ENCODE measurements at places on chromosomes 3 and 15.

GRCh38 chr3:94121161-94121560 lies 58.3 kb downstream of the NSUN3 start:
- no peak for DNase-seq

DNA sequence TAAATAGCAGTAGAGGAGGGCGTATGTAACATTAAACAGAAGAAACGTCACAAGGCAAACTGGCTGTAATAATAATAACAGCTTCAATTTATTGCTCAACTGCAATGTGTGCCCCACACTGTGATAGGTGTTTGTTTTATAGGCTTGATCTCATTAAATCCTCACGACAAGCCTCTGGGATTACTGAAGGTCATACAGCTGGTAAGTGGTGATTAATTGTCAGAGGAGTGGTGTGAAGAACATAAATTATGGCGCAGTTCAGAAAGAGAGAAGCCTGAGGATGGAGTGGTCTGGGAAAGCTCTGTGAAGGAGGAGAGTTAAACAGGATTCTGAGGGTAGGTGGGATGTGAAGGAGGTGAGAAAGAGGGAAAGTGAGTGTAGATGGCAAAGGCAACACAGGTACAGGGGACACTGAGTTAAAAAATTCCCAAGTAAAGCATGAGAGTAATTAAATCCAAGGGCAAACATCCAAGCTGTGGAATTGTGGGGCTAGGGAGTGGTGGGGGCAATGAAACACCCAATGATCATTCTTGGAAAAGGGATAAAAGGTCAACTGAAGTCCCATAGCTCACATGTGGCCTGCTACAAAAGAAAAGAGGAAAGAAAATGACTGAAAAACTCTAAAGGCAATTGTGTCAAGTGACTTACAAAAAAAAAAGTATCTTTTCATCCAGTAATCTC lies 16.5 kb upstream of the GLCE start:
- no peak for DNase-seq

DNA sequence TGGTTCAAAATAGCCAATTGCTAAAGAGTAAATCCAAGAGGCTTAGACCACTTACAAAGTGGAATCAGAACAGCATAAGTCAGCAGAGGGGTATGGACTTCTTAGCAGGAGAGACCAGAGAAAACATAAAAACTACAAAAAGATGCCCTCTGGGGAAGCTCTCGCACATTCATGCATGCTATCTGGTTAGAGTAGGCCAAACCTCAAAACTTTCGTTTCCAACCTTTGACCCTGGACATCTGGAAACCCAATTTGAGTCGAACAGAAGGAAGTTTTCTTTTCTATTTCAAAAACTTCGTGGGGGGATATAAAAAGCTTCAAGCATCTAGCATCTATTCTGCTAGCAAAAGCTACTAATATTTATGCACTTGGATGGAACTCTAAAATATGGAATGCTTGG lies 523.9 kb upstream of the AGTR1 start:
- DNase-seq = no peak

DNA sequence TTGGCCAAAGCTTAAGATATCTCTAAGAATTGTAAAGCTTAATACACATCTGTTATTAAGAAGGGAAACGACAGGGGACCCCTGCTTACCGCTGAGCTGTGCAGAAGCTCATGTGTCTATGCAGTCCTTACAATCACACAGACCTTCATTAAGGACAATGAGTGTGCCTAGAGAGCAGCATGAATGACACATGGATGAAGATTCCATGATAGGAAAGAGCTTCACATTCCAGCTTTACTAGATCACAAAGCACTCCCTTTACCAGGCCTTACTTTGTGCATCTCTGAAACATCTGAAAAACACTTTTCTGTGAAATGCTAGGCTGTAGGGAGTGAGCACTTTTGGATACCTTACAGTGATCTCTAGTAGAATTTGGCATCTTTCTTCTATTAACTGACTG lies 32.0 kb downstream of the RNF168 start:
- DNase-seq = no peak

- DNase-seq = no peak
Measured at GRCh38 chr15:47897525-47897924, 180.2 kb downstream of the SEMA6D start.

DNA sequence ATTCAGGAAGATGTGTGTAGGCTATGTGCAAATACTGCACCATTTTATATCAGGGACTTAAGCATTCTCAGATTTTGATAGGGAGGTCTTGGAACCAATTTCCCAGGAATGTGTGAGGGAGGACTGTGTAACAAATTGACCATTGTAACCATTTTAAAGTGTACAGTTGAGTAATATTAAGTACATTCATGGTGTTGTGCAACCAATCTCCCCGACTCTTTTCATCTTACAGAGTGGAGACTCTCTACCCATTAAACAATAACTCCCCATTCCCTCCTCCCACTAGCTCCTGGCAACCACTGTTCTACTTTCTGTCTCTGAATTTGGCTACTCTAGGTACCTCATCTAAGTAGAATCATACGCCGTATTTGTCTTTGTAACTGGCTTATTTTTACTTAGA lies 5.1 kb downstream of the RCN2 start:
- DNase-seq = no peak

DNA sequence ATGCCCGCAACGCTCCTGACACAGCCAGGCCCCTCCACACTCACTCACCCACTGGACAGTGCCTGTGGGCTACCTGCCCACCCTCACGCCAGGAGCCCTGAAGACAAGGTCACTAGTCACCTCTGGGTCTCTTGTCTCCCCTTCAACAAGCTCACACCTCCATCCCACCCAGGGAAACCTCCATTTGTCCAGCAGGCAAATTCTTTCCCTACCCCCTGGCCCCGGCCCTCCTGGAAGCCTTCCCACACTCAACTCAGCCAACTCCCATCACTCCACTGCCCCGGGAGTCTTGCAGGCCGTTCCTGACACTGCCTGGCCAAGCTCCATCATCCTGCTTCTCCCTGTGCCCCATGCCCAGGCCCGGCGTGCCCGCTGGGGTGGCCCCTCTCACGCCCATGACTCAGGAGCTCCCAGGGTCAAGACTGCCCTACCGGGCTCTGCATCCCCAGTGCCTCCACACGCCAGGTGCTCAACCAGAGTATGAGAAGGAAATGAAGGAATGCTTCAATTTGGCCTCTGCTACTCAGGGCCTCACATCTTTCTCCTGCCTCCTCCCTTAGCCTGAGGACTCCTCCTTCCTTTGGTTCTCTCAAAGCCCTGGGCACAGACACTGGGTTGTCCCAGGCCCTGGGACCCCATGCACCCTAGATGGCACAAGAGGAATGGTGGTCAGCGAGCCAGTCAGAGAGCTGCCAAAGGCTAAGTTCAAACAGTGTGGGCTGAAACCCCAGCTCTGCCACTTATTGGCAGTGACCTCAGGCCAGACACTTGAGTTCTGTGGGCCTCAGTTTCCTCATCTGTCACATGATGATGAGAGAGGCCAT lies 88.6 kb downstream of the SEC22A start:
- no peak for DNase-seq

DNA sequence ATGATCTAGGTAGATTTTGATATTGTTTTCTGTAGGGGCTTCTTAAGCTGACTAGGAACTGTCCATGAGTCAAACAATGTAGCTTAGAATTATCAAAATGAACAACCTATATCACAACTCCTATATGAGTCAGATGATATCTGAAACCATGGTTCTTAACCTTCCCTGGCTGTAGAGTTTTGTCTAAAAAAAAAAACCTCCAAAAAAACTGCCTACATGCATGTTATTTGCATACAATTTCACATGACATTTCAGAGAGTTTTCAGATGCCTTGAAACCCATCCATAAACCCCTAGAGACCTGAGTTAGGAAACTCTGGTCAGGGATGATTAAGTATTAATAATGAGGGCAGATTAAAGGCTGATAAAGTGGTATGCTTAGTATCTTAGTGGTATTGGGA lies 157.0 kb downstream of the CHST2 start:
- DNase-seq = no peak

- DNase-seq = no peak
Measured at GRCh38 chr3:32186876-32187275, 51.6 kb upstream of the CMTM8 start.

- DNase-seq = no peak
Measured at GRCh38 chr3:47711596-47711995, 70.1 kb downstream of the SMARCC1 start.

- no peak for DNase-seq
Measured at GRCh38 chr3:111691293-111691909, 96.3 kb upstream of the ZBED2 start.

DNA sequence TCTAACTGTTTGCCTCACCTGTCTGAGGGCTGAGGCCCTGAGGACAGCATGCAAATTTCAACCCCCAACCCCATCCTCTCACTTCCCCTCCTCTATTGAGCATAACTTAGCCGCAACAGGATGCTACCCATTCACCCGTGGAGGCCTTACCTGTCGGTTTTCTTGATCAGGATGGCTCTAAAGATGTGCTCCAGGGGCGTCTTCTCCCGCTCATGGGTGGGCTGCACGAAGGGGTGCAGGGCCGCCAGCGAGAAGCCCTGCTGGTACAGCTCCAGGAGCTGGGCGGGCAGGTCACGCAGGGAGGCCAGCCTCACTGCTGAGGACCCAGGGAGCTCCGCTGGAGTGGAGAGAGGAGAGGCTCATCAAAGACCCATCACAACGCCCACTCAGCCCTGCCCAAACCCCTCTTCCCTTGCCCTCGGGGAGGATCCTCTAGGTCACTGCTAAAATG lies 79.8 kb downstream of the RFTN1 start:
- no peak for DNase-seq

- DNase-seq = no peak
Measured at GRCh38 chr3:43755516-43756200, 64.9 kb downstream of the ABHD5 start.

DNA sequence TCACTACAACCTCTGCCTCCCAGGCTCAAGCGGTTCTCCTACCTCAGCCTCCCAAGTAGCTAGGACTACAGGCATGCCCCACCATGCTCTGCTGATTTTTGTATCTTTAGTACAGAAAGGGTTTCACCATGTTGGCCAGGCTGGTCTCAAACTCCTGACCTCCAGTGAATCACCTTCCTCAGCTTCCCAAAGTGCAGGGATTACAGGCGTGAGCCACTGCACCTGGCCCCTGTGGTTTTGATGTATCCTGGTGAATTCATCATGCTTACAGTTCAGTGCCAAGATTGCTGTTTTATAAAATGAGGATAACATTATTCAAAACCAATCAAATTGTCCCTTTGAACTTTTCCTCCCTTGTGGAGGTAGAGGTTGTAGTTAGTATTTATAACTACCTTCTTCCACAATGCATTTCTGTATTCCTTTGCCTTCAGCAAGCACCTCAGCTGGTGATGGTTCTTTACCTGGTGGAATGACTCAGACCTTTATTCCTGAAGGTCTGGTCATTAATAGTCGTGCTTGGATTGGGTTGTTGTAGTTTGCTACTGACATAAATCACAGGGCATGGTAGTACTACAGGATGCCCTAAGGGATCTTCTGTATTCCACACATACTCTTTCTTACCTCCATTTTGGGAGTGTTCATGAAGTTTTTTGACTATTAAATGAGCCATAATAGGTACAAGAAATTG lies 76.9 kb downstream of the UBP1 start:
- DNase-seq = no peak

GRCh38 chr3:141382571-141382970 lies 14.3 kb downstream of the ZBTB38 start:
- DNase-seq = no peak

DNA sequence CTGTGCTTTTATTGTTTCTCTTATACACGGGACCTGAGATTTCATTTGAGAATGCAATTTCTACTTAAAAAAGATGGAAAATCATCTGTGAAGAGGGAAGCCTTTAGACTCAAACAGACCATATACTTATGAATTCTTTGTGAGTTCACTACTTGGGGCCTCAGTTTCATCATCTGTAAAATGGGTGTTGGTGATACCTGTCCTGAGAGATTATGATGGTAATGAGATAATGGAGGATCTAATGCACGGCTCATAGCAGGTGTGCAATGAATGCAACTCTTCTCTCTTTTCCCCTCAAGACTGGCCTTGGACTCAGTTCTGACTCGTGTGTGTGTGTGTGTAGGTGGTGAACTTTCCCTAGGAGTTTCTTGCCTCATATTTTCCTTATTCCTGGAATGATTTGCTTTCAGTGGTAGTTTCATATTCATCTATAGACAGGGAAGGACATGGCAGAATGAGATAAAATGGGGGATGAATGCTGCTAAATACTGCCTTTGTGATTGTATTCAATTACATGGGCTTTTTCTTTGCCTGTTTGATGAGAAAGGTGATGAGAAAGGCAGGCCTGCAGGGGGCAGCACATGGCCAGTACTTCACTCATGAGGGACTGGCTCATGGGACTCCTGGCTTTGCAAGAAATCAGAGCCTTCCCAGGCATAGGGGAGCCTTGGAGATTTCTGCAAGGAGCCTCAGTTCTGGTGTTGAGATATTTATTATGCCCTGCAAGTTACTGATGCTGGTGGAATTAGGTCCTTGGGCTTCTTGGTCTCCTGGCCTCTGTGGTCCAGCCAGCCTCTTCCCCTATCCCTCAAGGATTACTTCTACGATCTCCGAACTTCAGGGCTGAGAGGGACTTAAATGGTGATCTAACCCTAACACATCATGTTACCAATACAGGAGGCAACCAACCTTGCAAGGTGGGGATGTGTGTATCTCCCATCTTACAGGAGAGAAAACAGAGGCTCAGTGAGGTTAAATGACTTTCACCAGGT lies 70.7 kb downstream of the RPLP1 start:
- peak; percentile 77 for DNase-seq

GRCh38 chr3:34678575-34678974 lies 880.1 kb downstream of the PDCD6IP start:
- no peak for DNase-seq

- DNase-seq = no peak
Measured at GRCh38 chr3:105837143-105837740, 31.6 kb downstream of the CBLB start.

DNA sequence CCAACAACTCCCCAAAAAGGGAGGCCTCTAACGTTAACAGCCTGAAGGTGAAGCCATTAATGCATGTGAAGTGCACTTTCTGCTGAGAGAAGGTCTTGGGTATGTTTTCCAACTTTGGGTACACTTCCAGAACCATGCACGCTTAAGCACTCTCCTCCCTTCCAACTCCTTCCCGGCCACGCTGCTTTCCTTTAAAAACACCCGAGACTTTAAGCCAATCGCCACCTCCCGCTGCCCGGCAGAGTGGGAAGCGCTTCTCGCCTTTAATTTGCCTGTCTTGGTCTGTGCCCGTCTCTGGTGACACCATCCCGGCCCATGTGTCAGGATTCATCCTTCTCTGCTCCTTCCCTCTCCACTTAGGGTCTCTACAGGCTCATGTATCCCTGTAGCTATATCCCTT lies 35.3 kb downstream of the ITGB5 start:
- no peak for DNase-seq
